Smooth muscle cell of the brain vasculature (primary cell): ENCODE measurements at places on chromosomes 2 and 18.

- DNase-seq, result no peak
Observed at GRCh38 chr2:187349326-187349944, 98.6 kb downstream of the CALCRL start.

DNA sequence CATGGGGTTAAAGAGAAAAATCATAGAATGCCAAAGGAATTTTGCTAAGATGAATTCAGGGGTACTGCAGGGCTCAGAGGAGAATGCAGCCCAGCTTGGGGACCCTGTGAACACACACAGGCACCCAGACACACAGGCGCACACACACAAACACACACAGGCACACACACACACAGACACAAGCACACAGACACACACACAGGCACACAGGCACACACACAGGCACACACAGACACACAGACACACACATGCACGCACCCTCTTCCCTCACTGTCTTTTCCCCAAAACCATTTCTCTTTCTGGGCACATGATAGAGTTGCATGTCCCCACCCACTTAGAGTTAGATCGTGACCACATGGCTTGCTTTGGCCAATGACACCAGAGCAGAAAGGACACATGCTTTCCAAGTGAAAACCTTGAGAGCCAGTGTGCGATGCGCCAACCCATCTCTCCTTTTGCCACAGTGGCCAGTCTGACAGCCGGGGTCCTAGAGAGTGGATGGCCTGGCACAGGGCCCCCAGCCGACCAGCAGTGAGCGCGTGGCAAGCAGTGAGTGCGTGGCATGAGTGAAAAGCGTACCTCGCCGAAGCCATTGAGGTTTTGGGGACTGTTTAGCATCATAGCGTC is 163.3 kb downstream of the KLHL29 start:
- DNase-seq, result no peak

GRCh38 chr2:223203971-223204929 is 152.3 kb downstream of the KCNE4 start:
- no peak for DNase-seq

DNA sequence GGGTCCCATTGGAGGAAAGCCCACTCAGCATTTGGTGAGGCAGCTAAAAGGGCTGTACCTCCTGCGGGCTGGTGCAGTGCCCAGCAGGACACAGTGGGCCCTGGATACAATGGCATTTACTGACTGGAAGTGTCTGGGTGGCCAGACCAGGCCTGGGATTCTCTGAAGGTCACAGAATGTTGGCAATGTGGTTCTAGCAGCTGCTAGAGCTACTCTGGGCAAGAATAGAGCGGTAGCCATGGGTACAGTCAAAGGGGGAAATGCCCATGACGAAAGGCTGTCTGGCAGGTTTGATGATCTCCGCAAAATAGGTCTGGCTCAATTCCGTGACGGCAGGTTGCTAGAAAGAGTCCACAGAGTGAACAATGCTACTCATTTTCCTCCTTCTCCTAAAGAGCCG is 241.8 kb downstream of the AFF3 start:
- DNase-seq, result no peak

GRCh38 chr2:216017365-216017764 is 4.0 kb upstream of the MREG start:
- DNase-seq, result no peak

GRCh38 chr2:73202156-73203054 is at the start of gene NOTO:
NOTO (plus strand) TSS chr2:73202574; CDS start chr2:73202667, 93 bp downstream.
- no peak for DNase-seq

GRCh38 chr2:156472686-156473085 is 36.5 kb downstream of the GPD2 start:
- DNase-seq, result no peak

DNA sequence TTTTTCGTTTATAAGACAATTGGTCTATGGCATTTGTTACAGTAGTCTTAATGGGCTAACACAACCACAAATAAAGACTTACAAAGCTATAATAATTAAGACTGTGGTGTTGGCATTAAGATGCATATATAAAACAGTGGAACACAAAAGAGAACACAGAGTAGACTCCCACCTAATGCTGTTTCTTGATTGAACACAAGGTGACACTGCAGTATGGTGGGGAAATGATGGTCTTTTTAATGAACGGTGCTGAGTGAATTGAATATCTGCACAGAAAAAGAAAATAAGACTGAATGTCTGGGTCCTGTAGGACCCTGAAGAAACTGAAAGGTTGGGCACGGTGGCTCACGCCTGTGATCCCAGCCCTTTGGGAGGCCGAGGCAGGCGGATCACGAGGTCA is 1136.6 kb upstream of the NXPH2 start:
- no peak for DNase-seq

GRCh38 chr2:197804758-197805714 is 643 bp downstream of the PLCL1 start:
- no peak for DNase-seq
